Uterus (tissue), 4 donors: ENCODE measurements at places on chromosomes 3 and 15.

DNA sequence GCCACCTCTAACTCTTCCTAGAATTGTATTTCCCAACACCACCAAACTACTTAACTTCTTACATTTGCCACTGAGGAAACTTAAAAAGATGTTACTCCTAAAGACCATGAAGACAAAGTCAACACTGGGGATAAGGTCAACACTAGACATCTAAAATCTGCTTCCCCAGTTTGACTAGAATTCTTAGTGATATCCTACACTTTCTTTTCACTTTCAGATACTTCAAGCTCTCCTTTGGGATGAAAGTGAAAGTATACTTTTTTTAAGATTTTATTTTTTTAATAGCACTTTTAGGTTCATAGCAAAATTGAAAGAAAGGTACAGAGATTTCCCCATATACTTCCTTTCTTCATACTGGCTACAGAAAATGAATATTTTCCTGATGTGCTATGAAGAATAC is 32.6 kb downstream of the GOLIM4 start:
- DNase-seq, result no peak

DNA sequence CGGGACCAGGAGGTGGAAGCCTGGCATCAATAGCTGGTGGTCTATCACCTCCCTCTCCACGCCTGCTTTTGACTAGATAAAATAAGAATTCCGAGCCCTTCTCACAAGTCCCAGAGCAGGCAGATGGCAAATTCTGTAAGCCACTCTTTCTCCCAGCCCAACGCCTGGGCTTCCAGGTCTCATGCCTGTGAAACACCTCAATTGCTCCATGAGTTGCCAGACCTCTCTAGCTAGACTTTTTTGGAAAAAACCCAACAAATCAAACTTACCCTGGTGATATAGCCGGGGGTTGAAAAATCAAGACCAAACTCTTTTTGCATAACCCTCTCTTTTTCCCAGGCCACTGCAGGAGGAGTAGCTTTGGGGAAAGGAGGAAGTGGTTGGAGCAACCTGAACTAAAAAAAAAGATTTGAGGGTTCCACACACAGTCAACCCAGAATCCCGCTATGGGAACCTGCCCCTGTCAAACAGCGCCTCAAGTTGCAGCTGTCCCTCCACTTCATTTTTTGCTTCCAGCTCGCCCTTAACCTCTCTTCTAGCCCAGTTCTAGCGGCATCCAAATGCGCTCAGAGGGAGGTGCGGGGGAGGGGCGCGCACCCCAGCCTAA is 7.0 kb downstream of the BHLHE40 start:
- DNase-seq, result no peak

DNA sequence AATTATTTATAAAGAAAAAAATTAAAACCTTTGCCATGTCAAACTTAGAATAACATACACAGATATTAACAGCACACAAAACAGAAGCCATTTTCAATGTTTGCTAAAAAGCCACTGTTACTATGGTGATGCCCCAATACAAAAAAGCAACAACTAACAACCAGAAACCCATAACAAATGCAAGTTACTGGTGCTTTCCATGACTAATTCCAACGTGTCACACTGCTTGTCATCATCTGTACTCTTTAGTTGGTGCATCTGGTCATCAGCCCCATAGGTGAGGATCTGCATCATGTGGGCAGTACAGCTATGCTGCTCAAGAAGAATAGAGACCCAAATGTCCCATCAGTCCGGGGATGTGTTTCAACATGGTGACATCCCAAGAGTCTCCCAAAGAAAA is 52.8 kb downstream of the ATP8B4 start:
- DNase-seq, result no peak

GRCh38 chr15:42284551-42284950 is 11.3 kb upstream of the TMEM87A start:
- DNase-seq, result no peak

GRCh38 chr15:63870487-63871209 is 36.9 kb upstream of the HERC1 start:
- no peak for DNase-seq

DNA sequence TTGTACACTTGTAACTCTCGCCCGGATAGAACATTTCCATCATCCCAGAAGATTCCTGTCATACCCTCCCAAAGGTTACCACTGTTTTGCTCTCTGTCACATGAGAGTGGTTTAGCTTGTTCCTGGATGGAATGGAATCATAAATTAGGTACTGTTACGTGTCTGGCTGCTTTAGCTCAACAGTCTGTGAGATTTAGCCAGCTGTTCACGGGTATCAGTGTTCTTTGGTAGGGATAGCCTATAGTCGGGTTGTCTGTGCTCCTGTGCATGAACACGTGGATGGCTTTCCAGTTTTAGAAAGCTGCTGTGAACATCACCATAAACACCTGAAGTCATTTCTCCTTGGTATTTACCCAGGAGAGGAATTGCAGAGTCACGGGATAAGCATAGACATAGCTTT is 58.2 kb upstream of the NR2C2 start:
- no peak for DNase-seq

DNA sequence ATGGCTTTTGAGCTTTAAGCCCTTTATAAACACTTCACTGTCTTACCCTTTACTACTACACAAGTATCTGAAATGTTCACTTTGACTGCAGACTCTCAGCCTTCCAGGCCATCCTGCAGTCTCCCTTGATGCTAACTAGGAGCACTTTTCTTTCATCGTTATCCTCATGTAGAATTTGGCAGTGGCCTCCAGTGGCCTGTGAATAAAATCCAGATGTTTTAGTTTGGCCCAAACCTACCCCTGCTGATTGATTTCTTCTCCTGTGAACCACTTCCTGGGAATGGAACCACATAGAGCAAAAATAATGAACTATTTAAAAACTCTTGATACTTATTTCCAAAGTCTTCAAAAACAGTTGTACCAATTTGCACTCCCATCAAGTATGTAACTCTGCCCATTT is 271.9 kb downstream of the FEZF2 start:
- DNase-seq, result peak; percentile 43

- DNase-seq, result no peak
These were observed 1026.6 kb downstream of the ROBO1 start for GRCh38 chr3:78741066-78741645.

GRCh38 chr3:184683900-184684560 is 27.8 kb downstream of the MAGEF1 start:
- no peak for DNase-seq

GRCh38 chr3:15405448-15406050 is 21.8 kb downstream of the METTL6 start:
- DNase-seq, result no peak

DNA sequence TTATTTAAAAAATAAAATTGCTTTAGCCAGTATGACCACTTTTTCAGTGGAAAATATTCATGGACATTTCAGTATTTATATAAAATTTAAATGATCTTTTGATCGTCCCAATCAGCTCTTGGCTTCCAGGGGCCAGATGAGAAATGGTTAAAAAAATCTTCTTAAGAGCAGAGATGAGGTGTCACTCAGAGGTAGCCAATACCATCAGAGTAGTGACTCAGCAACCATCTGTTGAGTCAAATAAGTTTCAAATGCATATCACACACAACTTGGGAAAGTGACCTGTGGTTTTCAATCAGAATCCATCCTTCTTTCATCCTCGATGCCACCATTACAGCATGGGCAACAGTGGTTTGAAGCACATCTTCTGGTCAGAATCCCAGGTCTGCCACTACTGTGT is 958.8 kb upstream of the NR2F2 start:
- DNase-seq, result no peak

- no peak for DNase-seq
These were observed 742.0 kb upstream of the LMCD1 start for GRCh38 chr3:7759630-7760029.

DNA sequence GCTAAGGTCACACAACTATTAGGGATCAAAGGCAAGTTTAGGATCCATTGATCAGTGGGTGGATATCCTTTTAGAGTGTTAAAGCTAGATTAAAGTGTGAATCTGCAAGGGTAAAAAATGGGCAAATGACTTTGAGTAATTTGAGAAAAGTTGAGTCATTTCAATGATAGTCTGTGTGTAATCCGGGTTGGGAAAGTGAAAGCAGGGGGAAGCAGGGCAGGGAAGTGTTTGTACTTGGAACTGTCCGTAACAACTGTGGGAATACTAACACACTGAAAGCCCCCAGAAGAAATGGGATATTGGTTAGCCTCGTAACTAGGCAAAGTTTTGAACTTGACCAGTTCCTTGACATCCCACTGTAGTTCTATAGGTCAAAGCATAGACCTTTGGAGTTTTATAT is 187.2 kb upstream of the SLITRK3 start:
- DNase-seq, result no peak

DNA sequence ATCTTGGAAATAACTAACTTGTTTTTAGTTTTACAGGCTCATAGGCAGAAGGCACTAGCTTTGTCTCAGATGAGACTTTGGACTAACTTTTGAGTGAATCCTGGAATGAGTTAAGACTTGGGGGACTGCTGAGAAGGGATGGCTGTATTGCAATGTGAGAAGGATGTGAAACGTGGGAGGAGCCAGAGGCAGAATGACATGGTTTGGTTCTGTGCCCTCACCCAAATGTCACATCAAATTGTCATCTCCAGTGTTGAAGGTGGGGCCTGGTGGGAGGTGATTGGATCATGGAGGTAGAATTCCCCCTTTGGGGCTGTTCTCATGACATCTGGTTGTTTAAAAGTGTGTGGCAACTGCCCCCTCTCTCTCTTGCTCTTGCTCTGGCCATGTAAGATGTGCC is 28.8 kb upstream of the CCDC50 start:
- DNase-seq, result no peak

DNA sequence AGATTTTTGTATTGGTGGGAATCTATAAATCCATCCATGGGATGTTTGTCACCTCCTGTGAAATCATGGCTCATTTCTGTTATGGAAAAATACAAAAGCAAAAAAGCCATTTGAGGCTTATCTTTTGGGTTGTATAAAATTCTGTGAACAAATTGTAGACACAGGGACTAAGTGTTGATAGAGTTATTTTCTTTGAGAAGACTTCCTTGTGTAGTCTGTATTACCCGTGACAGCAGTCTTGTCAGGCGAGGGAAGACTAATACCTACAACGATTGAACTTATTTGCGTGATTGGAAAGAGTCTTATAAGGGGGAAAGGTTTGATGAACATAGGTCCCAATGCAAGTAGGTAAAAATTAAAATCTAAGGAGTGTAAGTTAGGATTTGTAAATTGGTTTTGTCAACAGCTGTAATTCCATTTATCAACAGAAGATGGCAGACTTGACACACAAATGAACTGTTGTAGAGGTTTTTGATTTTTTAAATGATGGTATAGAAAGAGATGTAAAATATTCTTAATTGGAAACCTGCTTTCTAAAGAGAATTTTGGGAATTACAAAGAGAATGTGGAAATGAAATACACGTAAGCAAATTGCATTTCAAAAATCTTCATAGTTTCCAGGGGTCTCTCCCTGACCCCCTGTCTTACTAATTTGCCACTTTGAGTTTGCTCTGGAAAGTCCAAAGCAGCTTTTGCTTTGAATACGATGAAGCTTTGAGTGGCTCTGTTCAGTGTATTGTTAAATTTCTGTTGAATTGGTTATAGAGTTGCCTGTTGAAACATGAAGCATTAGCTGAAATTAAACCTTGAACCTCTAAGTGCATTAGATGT is 33.2 kb downstream of the SLC25A26 start:
- DNase-seq, result no peak

- DNase-seq, result no peak
These were observed 34.9 kb upstream of the POU1F1 start for GRCh38 chr3:87311309-87311708.

- no peak for DNase-seq
These were observed 9.9 kb upstream of the ALPK3 start for GRCh38 chr15:84807228-84807627.

DNA sequence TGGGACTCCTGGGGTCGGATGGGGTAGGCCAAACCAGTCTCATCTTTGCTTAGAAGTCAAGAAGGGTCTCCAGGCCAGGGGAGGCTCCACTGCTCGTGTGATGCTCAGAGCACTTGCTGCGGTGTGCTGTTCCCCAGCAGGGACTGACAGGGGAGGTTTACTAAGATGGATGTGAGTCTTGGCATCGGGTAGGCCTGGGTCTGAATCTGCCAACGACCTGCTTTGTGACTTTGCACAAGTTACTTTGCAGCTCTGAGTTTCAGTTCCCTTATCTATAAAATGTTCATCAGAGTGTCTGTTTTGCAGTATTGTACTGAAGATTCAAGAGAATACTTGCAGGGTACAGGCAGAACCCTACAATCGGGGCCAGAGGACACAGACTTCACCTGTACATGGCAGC is 17.3 kb upstream of the CDCP1 start:
- DNase-seq, result no peak

DNA sequence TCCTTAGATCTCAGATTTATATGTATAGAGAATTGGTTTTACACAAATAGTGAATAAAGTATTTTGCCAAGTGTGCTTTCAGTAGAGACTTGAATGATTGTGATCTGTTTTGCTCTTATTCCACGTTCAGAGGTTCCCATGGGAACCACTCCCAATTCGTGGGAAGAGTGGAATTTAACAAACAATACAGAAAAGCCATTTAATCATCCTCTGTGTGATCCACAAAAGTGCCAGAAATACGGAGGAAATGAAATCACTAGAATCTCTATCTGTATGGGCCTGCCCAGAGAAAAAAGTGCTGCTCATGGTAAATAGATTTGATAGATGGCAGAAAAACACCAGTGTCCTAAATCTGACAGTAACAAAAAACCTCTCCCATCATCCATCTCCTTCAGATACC is 56.0 kb downstream of the CNTN4 start:
- DNase-seq, result no peak

GRCh38 chr15:89072277-89072869 is 15.9 kb upstream of the ABHD2 start:
- DNase-seq, result no peak

- no peak for DNase-seq
These were observed 189.7 kb upstream of the ZBTB20 start for GRCh38 chr3:115336836-115337235.

DNA sequence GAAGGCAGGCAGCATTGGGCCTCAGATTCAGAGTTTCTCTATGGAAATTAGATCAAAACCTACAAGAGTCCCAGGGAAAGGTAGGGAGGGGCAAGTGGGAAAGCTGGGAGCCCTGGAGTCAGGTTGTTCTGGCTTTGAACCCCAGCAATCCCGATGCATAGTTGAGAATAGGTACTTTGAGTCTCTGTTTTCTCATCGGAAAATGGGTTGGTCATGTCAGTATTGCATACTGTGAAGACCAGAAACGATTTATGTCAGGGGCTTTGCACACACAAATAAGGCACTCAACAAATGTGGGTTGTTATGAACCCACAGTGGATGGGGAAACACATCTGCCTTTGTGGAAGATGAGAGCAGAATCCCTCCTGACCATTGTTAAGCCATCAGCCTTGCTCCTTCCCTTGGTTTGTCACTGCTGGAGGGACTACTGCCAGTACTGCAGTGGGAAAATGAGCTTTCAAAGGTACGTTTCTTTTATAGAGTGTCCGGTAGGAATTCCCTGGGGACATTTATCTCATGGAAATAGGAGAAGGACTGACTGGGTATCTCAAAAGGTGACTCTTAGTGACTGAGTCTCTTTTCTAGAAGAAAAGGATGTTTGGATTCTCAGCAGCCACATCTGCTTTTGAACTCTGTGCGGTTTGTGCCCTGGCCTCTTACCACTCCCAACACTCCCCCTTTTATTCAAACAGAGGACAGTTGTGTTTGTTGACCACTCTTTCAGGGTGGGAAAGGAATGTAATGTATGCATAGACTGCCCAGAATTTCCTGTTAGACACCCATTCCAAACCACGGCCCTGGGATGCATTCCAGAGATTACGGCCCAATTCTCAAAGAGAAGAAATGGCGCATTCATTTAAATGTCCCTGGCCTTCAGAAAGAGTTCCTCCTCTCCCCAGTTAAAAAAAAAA is 54.6 kb upstream of the VILL start:
- DNase-seq, result no peak

- DNase-seq, result no peak
These were observed 24.5 kb upstream of the MFSD1 start for GRCh38 chr3:158777161-158777873.
